Right ventricle myocardium inferior (tissue), 1 donor: ENCODE measurements at places on chromosomes 1 and 21. TPM values are rescaled to one million over a fixed set of nuclear protein-coding genes. Genes with fewer than 3 reads are reported as not detected.
A peak's percentile ranks its signal among the peaks of the same experiment; 100 is the strongest.

DNA sequence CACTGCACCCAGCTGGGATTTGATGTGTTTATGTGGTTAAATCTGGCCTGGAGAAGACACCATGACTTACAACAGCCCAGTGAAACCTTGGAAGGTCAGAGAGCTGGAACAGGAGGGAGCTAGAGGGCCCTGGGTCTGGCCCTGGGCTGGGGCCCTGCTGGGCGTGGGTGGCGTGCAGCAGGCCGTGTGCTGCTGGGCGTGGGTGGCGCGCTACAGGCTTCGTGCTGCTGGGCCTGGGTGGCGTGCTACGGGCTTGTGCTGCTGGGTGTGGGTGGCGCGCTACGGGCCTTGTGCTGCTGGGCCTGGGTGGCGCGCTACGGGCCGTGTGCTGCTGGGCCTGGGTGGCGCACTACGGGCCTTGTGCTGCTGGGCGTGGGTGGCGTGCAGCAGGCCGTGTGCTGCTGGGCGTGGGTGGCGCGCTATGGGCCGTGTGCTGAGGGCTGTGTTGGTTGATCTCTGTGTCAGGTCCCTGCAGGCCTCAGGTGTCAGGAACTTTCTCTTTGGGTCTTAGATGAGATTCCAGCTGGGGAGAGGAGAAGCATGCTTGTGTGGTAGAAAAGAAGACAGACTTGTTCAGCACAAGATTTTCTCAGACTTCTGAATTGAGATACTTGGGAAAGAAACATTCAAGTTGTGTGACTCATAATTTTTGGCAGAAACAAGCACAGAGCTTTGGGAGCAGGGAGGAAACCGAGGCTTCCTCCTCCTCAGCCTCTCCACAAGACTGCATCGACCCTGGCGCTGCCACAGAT is 66.0 kb downstream of the COL18A1 start:
- peak; percentile 72 for DNase-seq

DNA sequence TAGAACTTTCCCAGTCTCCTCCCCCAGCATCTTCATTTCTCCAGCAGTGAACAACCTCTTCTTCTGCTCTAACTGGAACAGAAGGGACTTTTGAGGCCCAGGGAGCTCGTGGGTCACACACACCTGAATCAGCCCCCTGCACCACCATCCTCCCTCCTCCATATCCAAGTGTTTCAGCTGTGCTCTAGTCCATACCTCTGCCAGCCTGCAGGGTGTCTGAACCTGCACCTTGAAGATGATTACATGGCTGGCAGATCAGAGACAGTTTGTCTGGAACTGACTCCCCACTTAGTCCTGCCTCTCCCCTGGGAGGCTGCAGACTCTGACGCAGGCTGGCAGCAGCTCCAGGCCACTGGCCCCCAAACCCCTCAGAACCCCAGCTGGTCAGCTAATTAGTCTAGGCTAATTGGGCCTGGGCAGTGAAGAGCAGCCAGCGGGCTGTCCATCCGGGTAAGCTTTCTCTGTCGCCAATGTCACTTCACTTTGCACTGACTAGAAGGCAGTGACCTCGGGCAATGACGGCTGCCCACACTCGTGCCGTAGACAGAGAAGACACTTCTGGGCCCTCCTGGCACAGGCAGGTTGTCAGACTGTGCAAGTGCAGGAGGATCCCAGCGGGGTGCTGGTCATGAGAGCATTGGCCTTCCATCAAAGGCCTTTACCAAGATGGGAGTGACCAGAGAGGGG is 12.2 kb downstream of the CAMK1G start:
- DNase-seq: no peak

DNA sequence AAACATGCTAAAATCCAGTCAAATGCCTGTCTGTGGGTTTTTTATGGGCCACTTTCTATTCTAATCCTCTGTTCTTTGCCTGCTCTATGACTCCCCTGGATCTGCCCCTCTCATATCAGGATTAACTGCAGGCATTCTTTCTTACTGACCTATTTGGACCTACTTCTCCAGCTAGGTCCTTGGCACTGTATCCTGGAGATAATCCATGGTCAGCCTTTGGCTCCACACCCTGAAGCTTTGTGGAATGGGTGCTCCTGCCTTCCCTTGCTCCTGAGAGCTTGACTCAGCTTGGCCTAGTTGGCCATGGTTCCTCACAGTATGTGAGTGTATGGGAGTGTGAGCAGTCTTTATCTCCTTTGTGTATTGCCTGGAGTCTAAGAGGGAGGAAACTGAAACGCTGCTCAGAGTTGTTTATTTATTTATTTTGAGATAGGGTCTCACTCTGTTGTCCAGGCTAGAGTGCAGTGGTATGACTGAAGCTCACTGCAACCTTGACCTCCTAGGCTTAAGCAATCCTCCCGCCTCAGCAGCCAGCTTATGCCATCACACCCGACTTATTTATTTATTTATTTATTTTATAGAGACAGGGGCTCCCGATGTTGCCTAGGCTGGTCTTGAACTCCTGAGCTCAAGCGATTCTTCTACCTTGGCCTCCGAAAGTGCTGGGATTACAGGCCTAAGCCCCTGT is 28.7 kb upstream of the CDC14A start:
- DNase-seq: no peak

GRCh38 chr1:168454211-168454815 is 89.5 kb downstream of the XCL2 start:
- DNase-seq: no peak

- DNase-seq: no peak
Observed at GRCh38 chr1:36089393-36090121, 865 bp downstream of the ADPRS start.

GRCh38 chr1:227556288-227556687 is 7.1 kb upstream of the ZNF678 start:
- DNase-seq: no peak

DNA sequence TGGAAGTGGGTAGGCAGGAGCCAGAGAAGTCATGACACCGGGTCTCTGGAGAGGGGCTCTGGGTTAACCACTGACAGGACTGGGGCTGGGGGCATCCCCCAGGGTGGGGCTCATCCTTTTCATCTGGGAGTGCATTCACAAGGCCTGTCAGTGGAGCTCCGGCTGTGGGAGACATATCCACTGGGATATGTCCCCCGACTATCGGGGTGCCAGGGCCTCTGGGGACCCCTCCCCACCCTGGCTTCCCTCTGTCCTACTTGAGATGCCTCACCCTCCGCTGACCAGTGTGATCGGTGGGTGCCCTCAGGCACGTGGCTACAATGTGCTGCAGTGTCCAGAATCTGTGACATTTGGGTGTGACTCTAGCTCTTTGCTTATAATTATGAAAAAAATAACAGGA is 92.3 kb upstream of the CD34 start:
- DNase-seq: no peak

DNA sequence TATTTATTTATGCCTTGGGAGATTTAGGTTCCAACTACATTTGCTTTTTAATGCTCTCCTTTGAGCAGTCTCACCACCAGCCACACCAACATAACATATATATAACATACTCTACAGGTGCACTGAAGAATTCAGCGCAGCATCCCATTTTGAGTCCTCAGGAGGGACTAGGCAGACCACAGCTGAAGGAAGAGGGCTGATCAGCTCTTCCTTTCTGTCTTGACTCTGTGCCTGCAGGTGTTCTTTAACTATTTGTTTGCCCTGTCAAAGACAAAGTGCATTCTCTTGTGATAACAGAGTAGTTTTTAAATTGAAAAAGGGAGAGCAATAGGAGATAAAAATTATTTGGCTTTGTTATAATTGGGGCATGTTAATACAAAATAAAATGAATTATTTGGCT is 17.0 kb downstream of the HIPK1 start:
- DNase-seq: no peak

GRCh38 chr1:204077979-204078696 is 5.2 kb downstream of the SOX13 start:
- no peak for DNase-seq

GRCh38 chr1:153577138-153577537 is 11.5 kb upstream of the S100A2 start:
- no peak for DNase-seq

- DNase-seq: no peak
Observed at GRCh38 chr1:152190589-152190988, 31.6 kb upstream of the RPTN start.

GRCh38 chr1:30184393-30185141 is 538.8 kb downstream of the MATN1 start:
- no peak for DNase-seq

GRCh38 chr1:222373216-222373615 is 174.7 kb downstream of the HHIPL2 start:
- no peak for DNase-seq

GRCh38 chr1:107493111-107493716 is 352.4 kb downstream of the NTNG1 start:
- DNase-seq: no peak

DNA sequence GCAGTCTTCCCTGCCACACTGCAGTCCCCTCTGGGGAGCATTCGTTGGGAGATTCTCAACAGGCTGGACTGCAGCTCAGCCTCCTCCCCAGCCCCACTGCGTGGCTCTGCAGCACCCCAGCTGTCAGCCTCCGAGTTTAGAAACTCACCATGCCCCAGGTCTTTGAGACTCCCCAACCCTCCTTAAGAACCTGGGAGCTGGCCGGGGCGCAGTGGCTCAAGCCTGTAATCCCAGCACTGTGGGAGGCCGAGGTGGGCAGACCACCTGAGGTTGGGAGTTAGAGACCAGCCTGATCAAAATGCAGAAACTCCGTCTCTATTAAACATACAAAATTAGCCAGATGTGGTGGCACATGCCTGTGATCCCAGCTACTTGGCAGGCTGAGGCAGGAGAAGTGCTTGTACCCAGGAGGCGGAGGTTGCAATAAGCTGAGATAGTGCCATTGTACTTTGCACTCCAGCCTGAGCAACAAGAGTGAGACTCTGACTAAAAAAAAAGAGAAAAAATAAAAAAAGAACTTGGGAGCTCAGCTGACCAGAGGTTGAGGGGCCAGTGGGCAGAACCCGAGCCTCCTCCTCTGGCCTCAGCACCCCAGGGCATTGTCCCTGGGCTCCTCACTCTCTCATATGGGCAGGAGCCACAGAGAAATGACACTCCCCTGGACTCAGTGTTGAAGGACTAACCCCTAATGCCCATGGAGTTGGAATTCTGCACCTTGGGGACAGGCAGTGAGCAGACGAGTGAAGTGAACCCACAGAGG is 5.6 kb downstream of the OLIG2 start:
- DNase-seq: no peak

GRCh38 chr1:47416319-47417169 is 459 bp downstream of the FOXE3 start:
- no peak for DNase-seq

DNA sequence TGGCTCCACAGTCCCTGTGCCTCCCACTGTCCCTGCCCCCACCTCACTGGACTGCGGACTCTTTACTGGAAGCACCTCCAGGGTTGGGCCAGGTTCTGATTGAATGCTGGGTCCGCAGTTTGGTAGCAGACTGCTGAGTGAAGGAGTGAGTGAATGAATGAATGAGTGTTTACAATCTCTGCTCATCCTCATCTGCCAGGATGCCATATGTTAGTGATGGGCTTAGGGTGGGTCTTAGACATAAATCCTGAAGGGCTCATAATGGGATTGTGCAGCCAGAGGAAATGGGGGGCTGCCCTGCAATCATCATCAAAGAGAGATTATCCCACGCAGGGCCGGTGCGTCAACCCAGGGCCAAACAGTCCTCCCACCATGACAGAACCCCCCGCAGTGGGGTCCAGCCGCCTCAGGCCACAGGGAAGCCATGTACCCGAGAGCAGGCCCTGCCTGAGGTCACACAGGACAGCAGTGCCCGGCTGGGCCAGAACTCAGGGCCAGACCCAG is 26.1 kb downstream of the SLC1A7 start:
- no peak for DNase-seq

GRCh38 chr1:23098463-23099170 is 70.0 kb downstream of the LUZP1 start:
- no peak for DNase-seq

GRCh38 chr1:197467881-197468280 is 199.8 kb downstream of the CRB1 start:
- DNase-seq: no peak

DNA sequence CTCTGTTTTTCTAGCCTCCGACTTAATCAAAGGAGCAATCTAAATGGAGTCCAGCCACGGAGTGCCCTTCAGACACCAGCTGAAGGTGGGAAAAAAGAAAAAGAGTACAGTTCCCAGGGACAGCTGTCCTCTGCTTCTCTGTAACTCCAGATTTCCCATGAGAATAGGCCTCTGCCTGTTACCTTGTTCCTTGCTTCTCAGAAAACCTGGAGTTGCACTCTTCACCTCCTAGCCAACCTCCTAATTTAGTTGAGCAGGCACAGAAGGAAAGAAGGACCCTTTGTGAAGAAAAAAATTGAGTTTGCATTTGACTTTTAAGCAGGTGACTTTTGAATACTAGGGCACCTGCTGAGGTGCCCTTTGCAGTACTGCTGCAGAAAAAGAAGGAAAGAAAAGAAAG is 8.3 kb downstream of the BARHL2 start:
- DNase-seq: no peak

- DNase-seq: no peak
Observed at GRCh38 chr1:10693497-10694273, 102.8 kb downstream of the CASZ1 start.

DNA sequence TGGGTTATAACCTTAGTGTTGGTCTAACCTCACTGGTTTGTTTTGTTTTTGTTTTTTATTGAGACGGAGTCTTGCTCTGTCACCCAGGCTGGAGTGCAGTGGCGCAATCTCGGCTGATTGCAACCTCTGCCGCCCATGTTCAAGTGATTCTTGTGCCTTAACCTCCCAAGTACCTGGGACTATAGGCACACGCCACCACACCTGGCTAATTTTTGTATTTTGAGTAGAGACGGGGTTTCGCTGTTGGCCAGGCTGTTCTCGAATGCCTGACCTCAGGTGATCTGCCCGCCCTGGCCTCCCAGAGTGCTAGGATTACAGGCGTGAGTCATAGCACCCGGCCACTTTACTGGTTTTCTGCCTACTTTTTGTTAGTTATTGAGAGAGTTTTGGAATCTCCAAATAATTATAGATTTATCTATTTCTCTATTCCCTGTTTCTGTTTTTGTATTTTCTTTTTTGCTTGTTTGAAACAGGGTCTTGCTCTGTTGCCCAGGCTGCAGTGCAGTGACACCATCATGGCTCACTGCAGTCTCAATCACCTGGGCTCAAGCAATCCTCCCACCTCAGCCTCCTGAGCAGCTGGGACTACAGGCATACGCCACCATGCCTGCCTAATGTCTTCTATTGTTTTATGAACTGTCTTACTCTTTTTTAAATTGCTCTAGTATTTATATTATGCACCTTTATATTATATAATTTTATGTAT is 21.4 kb downstream of the SMG7 start:
- no peak for DNase-seq

DNA sequence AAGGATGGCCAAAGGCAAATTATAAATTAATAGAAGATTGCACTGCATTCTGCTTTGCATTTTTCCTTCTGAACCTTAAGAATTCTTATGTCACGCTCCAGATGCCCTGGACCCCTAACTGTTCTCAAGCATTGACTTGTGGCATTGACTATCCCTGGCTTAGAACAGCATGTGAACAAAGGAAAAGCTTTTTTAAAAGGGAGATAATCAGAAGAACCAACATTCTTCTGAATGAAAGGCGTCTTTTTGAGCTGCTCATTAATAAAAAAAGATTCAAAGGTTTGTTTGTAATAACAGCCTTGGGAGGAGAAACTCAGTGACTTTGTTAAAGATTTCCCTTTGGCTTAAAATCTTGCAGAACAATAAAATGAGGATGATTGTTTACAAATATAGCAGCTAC is 105.5 kb downstream of the TNNI3K start:
- no peak for DNase-seq

The NDUFS5 gene
- 776 TPM for total RNA-seq

The XKR8 gene
- total RNA-seq: 6.2 TPM

The DMBX1 gene
- total RNA-seq: not detected

The KIAA1614 gene
- 6.4 TPM for total RNA-seq

The KCND3 gene
- 20.7 TPM for total RNA-seq

The GUCA2A gene
- total RNA-seq: not detected

The FCRLA gene
- total RNA-seq: not detected
